Fibroblast of villous mesenchyme (primary cell): ENCODE measurements at places on chromosomes 16 and 17. TPM values are rescaled to one million over a fixed set of nuclear protein-coding genes. Genes with fewer than 3 reads are reported as not detected.

The CCL4L2 gene
- total RNA-seq = not detected in 2 replicates

The KRT15 gene
- total RNA-seq = 0.43 and 1.3 TPM in 2 replicates

The OR2C1 gene
- not detected in 2 replicates for total RNA-seq

The SYCE1L gene
- total RNA-seq = 0.32 TPM in 1 of 2 replicates, not detected in the other

The FOXC2 gene
- total RNA-seq = 0.64 TPM in 1 of 2 replicates, not detected in the other

The GAS7 gene
- total RNA-seq = 4.5 and 8.6 TPM in 2 replicates

The LRRC75A gene
- total RNA-seq = 0.32 and 2.6 TPM in 2 replicates

The METRNL gene
- 47.1 and 59.9 TPM in 2 replicates for total RNA-seq

The STUB1 gene
- 100 and 113 TPM in 2 replicates for total RNA-seq

The DHRS7C gene
- not detected in 2 replicates for total RNA-seq

The FSCN2 gene
- total RNA-seq = 1.7 and 3.5 TPM in 2 replicates

The KRT32 gene
- total RNA-seq = not detected in 2 replicates

The RSKR gene
- total RNA-seq = 4.8 and 5.6 TPM in 2 replicates

The NPIPB6 gene
- total RNA-seq = not detected in 2 replicates

The ABCC3 gene
- total RNA-seq = 14.5 and 39.3 TPM in 2 replicates
